ENCODE measurements at places on chromosomes 11 and 22. TPM values are rescaled to one million over a fixed set of nuclear protein-coding genes. Genes with fewer than 3 reads are reported as not detected.

DNA sequence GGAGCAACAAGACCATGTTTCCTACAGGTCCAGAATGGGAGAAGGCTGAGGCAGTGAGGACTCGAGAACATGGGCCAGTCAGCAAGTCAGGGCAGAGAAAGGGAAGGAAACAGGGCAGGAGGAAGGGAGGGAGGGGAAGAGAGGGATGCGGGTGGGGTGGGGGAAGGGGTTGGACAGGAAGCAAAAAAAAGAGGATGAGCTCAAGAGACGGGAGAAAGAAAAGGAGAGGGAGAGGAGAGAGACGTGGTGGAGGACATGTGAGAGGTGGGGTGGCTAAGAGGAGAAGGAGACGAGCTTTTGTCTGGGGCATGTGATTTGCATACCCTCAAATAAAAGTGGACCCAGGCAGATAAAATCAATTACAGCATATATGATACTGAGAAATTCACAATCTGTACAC lies 389.5 kb upstream of the B3GAT1 start:
- H3K27ac ChIP-seq: no peak overlapping the region
- no peak for DNase-seq
- peaks cover 65% of the 10 kb centered on the region for H3K27me3 ChIP-seq

Gene TPH1
- total RNA-seq: not detected

DNA sequence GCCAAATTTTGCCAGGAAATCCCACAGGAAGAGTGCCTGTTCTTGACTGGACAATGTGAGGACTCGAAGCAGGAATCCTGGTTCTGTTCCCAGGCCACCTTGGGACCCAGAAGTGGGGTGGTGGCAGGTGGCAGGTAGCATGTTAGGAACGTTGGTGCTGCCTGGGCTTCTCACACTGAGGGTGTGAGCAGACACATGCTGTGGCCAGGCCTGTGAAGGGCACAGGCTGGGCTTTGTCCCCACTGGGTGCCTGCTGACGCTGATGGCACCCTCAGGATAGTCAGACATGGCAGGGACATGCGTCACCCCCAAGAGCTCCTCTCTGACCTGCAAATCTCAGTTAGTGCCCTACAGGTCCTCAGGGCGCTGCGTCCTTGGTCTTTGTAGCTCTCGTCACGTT lies 21.1 kb upstream of the NECTIN1 start:
- no peaks in the 10 kb centered on the region for H3K36me3 ChIP-seq
- H3K27me3 ChIP-seq: peaks cover 78% of the 10 kb centered on the region
- H3K27ac ChIP-seq: no peak overlapping the region
- H3K4me1 ChIP-seq: no peaks in the 10 kb centered on the region
- no peak overlapping the region for H3K4me3 ChIP-seq
- DNase-seq: no peak

Gene GGTLC2
- not detected for total RNA-seq

Gene LINC01488
- not detected for total RNA-seq

GRCh38 chr22:27772984-27773498 lies 28.5 kb downstream of the MN1 start:
- H3K27ac ChIP-seq: no peak overlapping the region
- no peak overlapping the region for H3K4me3 ChIP-seq
- no peaks in the 10 kb centered on the region for H3K4me1 ChIP-seq
- no peak for DNase-seq
- H3K36me3 ChIP-seq: no peaks in the 10 kb centered on the region
- H3K27me3 ChIP-seq: no peaks in the 10 kb centered on the region

DNA sequence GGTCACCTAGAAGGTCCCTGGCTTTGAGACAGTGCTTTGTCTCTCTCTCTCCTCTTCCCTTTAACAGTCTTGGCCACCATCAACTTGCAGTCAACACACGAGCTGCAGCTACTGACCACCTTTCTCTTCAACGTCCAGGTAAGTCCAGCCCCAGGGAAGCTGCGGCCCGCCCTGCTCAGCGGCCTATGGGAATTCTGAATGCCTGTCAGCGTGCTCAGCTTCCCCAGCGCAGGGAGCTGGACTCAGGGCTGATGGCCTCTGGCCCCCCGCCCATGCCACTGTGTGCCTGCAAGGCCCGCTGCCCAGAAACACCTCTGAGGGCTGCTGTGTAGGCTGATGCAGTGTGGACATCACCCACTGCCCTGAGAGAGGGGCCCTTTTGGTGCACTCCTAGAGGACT lies 32.5 kb downstream of the GLB1L2 start:
- H3K36me3 ChIP-seq: no peaks in the 10 kb centered on the region
- H3K4me3 ChIP-seq: no peak overlapping the region
- H3K27ac ChIP-seq: no peak overlapping the region
- H3K27me3 ChIP-seq: peaks cover 20% of the 10 kb centered on the region

- no peaks in the 10 kb centered on the region for H3K4me1 ChIP-seq
- no peaks in the 10 kb centered on the region for H3K27me3 ChIP-seq
- H3K4me3 ChIP-seq: no peak overlapping the region
- DNase-seq: no peak
- H3K36me3 ChIP-seq: no peaks in the 10 kb centered on the region
These were observed 99.0 kb downstream of the CASP12 start for GRCh38 chr11:104799251-104799650.

GRCh38 chr11:2522631-2523255 lies 77.9 kb downstream of the KCNQ1 start:
- H3K27me3 ChIP-seq: no peaks in the 10 kb centered on the region
- no peak overlapping the region for H3K4me3 ChIP-seq
- no peak for DNase-seq

DNA sequence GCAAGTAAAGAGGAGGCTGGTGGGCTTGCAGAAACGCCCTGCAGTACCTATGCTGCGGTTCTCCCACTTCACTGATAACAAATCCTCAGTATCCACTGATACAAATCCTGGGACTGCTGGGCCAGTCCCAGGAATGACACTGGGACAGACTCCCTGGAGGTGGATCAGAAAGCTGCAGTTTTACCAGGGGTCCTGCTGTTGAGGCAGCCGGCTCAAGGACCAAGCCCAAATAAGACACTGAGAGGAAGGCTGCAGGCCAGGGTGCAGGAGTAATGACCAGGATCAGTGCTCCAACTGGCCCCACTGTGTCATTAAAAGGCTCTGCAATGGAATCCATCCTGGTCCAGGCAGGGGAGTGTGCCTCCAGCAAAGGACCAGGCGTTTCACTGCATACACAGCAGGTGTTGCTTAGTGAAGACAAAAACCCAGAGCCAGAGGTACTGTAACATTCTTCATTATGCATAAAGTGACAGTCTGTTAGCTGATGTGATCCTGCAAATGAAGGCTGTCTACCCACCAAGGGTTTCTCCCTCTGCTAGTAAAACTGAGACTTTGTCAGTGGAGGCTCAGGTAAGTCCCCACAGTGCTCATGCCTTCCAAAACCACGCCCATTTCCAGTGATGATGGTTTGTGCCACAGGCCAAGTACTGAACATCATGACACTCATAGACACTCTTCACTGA lies 1.4 kb upstream of the C22orf39 start:
- H3K27me3 ChIP-seq: no peaks in the 10 kb centered on the region
- H3K4me1 ChIP-seq: peaks cover 12% of the 10 kb centered on the region
- H3K4me3 ChIP-seq: no peak overlapping the region
- DNase-seq: no peak
- H3K36me3 ChIP-seq: peaks cover 15% of the 10 kb centered on the region

DNA sequence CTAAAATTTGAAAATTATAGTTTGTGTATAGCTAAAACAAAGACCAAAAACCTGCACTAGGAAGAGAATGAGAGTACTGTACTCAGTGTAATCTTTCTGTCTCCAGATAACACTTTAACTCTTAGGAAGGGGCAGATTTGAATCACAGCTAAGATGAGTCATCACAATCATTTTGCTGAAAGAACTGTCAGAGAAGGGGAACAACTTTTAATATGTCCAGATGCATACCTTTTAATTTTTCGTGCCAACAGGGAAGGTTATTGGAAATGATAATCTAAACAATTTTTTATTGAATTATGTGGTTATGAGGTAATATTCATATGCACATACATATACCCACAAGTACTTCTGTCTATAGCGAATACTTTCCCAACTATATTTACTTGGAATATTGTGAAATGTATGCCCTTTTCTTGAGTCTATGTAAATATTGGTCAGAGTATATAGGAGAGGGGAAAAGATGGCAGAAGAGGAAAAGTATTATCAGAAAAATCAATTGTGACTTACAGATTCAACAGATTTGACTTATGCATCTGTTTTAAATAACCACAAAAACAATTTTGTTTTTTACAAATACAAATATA lies 51.1 kb upstream of the MUC15 start:
- H3K27ac ChIP-seq: no peak overlapping the region
- no peaks in the 10 kb centered on the region for H3K36me3 ChIP-seq
- no peak overlapping the region for H3K4me3 ChIP-seq
- DNase-seq: peak; percentile 10

Gene MUC5B
- 24.3 TPM for total RNA-seq

Gene ANO3
- total RNA-seq: not detected

- DNase-seq: peak; percentile 29
- no peaks in the 10 kb centered on the region for H3K27me3 ChIP-seq
- H3K27ac ChIP-seq: no peak overlapping the region
- no peaks in the 10 kb centered on the region for H3K36me3 ChIP-seq
These were observed 84.8 kb downstream of the SNX19 start for GRCh38 chr11:130831506-130831905.

Measured in PC-3 (cell line).